NCI-H460 (cell line): ENCODE measurements at places on chromosomes 7 and 10.

DNA sequence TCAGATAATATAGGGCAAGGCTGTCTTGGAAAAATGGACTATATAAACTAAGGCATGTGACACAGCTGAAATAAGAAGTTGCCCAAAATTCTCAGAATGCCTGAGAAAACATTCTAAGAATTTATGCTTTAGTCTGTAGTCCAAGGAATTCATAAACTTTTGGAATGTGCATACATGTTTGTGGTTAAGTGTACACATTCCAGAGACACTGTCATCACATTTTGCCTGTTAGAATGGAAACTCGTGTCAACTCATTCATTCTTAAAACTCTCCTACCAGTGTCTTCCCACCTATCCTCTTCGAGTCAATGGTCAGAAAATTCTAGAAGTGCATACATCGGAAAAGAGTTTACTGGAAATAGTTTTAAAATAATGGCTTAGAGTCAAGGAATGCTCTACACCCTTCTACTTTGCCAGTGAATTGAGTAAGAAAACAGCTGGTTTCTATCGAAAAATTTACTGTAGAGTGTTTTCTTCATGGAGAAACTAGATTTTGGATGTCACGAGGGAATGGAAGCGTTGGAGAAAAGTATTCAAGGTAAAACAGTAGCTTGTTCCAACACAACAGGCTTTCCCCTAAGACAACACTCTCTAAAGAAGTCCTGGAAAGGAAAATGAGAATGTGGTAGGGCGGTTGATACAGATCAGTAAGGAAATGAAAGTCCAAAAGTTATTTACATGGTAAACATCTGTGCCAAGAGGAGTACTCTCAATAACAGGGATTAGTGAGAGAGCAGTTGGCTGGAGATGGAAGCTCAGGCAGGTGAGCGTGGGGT, 1177.6 kb upstream of the C7orf33 start:
- DNase-seq, result peak; percentile 35

DNA sequence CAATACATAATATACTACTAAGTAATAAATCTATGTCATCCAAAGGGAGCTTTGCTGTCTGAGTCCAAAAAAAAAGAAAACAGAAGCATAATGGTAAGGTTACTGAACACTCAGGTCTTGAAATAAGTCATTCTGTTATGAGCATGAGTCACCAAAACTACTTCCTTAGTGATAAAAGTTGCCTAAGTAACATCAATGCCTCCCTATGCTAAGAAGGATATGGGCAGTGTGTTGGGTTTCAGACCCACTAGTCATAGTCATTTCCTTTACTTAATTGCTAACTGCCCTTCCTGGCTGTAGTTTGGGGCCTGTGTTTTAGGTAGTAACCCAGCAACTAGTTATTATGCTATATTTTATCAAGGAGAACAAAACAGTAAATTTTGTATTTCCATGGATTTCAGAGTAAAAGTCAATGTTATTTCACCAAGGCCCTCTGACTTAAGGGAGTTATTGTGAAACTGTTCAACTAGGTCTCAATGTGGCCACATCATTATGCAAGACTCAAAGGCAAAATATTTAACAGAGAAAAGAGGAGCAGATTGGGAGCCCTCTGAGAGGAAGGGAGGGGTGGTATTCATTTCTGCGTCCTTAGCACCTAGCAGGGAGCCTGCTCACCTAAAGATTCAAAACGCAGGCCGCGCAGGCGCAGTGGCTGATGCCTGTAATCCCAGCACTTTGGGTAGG, 11.7 kb upstream of the VIM start:
- DNase-seq, result peak; percentile 55

- peak; percentile 2 for DNase-seq
Observed at GRCh38 chr10:28120043-28120749, 121.3 kb upstream of the ODAD2 start.

GRCh38 chr10:115171392-115171960, 78.3 kb downstream of the ATRNL1 start:
- peak; percentile 8 for DNase-seq

- DNase-seq, result no peak
Observed at GRCh38 chr10:20372748-20373147, 524.4 kb downstream of the NEBL start.
